ENCODE measurements at places on chromosomes 6 and 20. TPM values are rescaled to one million over a fixed set of nuclear protein-coding genes. Genes with fewer than 3 reads are reported as not detected.

The SOX12 gene
- total RNA-seq = 59.1 TPM

The MTFR2 gene
- 8.5 TPM for total RNA-seq

The GMNN gene
- 98.5 TPM for total RNA-seq

The TSBP1 gene
- total RNA-seq = not detected

The AURKA gene
- total RNA-seq = 103 TPM

The BANF2 gene
- not detected for total RNA-seq

The COX4I2 gene
- total RNA-seq = not detected

The CNR1 gene
- 0.25 TPM for total RNA-seq

The PAK5 gene
- 0.53 TPM for total RNA-seq

The PRKN gene
- total RNA-seq = 0.59 TPM

The UCKL1 gene
- 46.8 TPM for total RNA-seq

The SENP6 gene
- total RNA-seq = 99.4 TPM

The GSTA4 gene
- 12.6 TPM for total RNA-seq

The ITPR3 gene
- 47.3 TPM for total RNA-seq

The SLC9A8 gene
- total RNA-seq = 6.5 TPM

The C20orf202 gene
- total RNA-seq = 0.22 TPM

The ENPP4 gene
- 2.8 TPM for total RNA-seq

Data from WTC11 (cell line).